ENCODE measurements at places on chromosomes 5 and 9. TPM values are rescaled to one million over a fixed set of nuclear protein-coding genes. Genes with fewer than 3 reads are reported as not detected.

SH3PXD2B gene
- total RNA-seq, result 46.7 TPM

IFNK gene
- not detected for total RNA-seq

PCDHB4 gene
- total RNA-seq, result 0.65 TPM

AQP7 gene
- total RNA-seq, result 0.09 TPM

SPATA31A3 gene
- not detected for total RNA-seq

FLT4 gene
- not detected for total RNA-seq

SLC25A48 gene
- not detected for total RNA-seq

MXD3 gene
- total RNA-seq, result 2.6 TPM

PCDHGA3 gene
- total RNA-seq, result 1.1 TPM

TXNDC8 gene
- not detected for total RNA-seq

UBE2QL1 gene
- total RNA-seq, result 0.25 TPM

ISL1 gene
- total RNA-seq, result 0.18 TPM

CA9 gene
- total RNA-seq, result 1.5 TPM

CER1 gene
- total RNA-seq, result not detected

CACNA1B gene
- 0.16 TPM for total RNA-seq

TPPP gene
- not detected for total RNA-seq

GABRG2 gene
- total RNA-seq, result not detected

LURAP1L gene
- total RNA-seq, result 47.5 TPM

EPB41L4A gene
- total RNA-seq, result 0.54 TPM

ASS1 gene
- total RNA-seq, result 123 TPM

FRMPD1 gene
- total RNA-seq, result not detected

SAXO1 gene
- 0.18 TPM for total RNA-seq

OR1J2 gene
- total RNA-seq, result not detected

IL33 gene
- total RNA-seq, result 73.9 TPM

FOXI1 gene
- not detected for total RNA-seq

FANCC gene
- total RNA-seq, result 5.5 TPM

CBY3 gene
- total RNA-seq, result not detected

PCDH1 gene
- total RNA-seq, result 0.90 TPM

CORO2A gene
- 0.36 TPM for total RNA-seq

MELK gene
- total RNA-seq, result 2.9 TPM

CEL gene
- total RNA-seq, result 0.27 TPM
